ENCODE measurements at places on chromosomes 6 and 20.

- no peak for DNase-seq
These were observed 2.1 kb upstream of the TMEM151B start for GRCh38 chr6:44268095-44268628.

DNA sequence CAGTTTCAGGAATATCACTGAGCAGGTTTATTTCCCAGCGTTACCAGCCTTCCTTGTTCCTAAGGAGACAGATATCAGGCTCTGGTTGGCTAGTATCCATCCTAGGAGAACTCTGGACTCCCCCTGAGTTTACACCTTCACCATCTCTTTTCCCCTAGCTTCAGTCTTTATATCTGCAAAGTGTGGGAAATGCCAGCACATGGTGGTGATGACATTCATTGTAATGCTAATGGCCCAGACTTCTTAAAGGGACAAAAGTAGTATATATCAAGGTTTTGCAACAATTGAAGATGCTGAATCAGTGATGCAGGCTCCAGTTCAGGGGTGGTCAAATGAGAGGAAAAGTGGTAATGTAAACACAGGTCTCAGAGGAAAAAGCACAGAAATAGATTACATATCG lies 224.3 kb upstream of the SYNDIG1 start:
- no peak for DNase-seq

DNA sequence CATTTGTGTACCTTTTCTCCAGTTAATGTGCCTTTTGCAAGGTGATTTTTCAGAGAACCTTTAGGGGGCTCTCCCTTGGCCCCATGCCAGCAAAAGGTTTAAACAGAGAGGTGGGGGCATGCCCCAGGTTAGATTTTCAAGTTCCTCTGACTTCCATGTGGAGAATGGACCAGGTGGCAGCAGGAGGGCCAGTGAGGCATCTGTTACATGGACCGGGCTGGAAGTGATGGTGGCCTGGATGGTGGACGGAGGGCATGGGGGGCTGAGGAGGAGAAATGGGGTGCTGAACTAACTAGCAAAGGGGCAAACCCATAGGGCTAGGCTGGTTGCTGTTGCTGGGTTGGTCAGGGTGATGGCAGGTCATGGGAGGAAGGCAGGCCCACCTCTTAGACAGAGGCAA lies 20.7 kb upstream of the BPI start:
- DNase-seq, result no peak

GRCh38 chr20:12040261-12040660 lies 122.6 kb downstream of the BTBD3 start:
- no peak for DNase-seq

DNA sequence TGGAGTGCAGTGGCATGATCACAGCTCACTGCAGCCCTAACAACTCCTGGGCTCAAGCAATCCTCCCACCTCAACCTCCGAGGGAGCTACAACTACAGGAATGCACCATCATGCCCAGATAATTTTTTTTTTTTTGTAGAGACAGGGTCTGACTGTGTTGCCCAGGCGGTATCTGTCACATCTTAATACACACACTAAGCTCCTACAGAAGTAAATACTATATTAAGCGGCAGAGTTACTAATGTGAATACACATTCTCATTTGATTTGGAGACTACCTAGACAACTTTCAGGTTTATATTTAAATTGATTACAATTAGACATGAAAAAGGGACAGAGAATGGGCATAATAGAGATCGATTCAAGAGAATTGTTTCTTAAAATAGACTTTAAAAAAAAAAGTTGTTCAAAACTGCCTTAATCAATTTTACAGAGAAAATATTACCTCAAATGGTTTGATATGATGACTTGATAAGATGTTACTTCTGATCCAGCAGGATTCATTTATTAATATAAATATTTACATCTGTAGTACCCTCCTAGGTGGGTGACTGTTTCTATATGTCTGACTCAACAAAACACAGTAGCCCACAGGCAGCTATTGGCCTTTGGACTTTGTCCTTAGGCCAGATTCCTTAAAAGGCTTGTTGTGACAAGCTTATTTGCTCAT lies 7.1 kb upstream of the LOC128125822 start:
- DNase-seq, result no peak

GRCh38 chr6:89359561-89359960 lies 7.0 kb upstream of the UBE2J1 start:
- no peak for DNase-seq

- DNase-seq, result no peak
These were observed 261.1 kb upstream of the RGS17 start for GRCh38 chr6:153392156-153392555.

GRCh38 chr6:146819596-146820320 lies 221.0 kb downstream of the ADGB start:
- no peak for DNase-seq

GRCh38 chr20:21653628-21654027 lies 51.8 kb upstream of the PAX1 start:
- DNase-seq, result no peak

DNA sequence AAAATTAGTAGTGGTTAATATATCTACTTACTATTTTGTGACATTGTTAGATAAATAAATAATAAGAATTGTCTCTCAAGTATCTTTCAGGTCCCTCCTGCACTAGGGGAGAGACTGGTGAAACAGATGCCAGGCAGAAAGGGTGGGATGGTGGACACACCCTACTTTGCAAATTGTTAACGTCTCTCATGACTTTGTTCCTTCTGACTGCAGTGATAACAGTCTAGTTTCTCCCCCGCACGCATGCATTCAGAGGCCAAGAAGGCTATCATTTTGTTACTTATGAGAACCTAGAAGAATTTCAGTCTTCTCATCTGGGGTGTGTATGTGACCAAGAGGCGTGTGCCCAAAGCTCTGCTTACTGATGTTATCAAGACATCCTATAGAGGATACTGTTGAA lies 152.3 kb downstream of the EDN1 start:
- DNase-seq, result no peak

All from stimulated activated CD8-positive, alpha-beta memory T cell treated with anti-CD3 and anti-CD28 coated beads, Interleukin-2, amount 100 ng/mL, for 1 hour (primary cell).